Natural killer cell treated with Interleukin-12 subunit alpha and Interleukin-12 subunit beta and Interleukin-15 and Interleukin-18, amount 100 ng/mL, for 72 hours (primary cell): ENCODE measurements at places on chromosomes 2 and 18. TPM values are rescaled to one million over a fixed set of nuclear protein-coding genes. Genes with fewer than 3 reads are reported as not detected.

RIT2 gene
- total RNA-seq = not detected

SMIM21 gene
- not detected for total RNA-seq

PPP1R1C gene
- not detected for total RNA-seq

CCDC178 gene
- total RNA-seq = not detected

TSPYL6 gene
- not detected for total RNA-seq

ARMC9 gene
- 2.5 TPM for total RNA-seq

DPYSL5 gene
- not detected for total RNA-seq

TEX44 gene
- total RNA-seq = not detected

CTLA4 gene
- total RNA-seq = 54.8 TPM

CNGA3 gene
- not detected for total RNA-seq

CXCR1 gene
- total RNA-seq = 0.28 TPM

UGT1A4 gene
- not detected for total RNA-seq

DNA sequence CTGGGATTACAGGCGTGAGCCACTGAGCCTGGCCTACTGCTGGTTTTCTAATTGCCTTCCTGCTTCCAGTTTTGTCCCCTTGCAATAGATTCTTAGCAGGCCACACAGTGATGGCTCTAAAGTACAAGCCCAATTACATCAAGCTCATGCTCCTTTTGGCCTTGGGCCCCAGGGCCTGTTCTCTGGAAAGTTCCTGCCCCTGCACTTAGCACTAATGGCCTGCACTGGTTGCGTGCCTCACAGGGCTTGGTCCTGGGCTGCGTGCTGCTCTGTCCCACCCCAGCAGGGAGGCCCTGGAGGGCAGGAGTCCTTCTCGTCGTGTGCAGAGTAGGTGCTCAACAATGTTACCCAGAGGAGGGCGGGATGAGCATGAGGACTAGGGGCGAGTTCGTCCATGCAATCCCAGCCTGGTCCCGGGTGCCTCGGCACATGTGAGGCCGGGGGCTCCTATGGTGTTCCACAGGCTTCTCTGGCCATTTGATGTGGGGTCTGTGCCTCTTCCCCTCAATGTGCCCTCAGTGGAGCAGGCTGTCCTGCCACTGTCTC is 51.7 kb downstream of the PDCL3 start:
- DNase-seq = no peak
- no peaks in the 10 kb centered on the region for H3K4me1 ChIP-seq
- no peaks in the 10 kb centered on the region for H3K36me3 ChIP-seq
- H3K27me3 ChIP-seq = no peaks in the 10 kb centered on the region

- H3K4me3 ChIP-seq = no peak overlapping the region
- H3K27ac ChIP-seq = no peak overlapping the region
- DNase-seq = no peak
- H3K27me3 ChIP-seq = peaks cover 17% of the 10 kb centered on the region
- H3K4me1 ChIP-seq = no peaks in the 10 kb centered on the region
Measured at GRCh38 chr2:88955607-88956006, 264.1 kb downstream of the RPIA start.

- no peaks in the 10 kb centered on the region for H3K4me1 ChIP-seq
- no peak for DNase-seq
- H3K36me3 ChIP-seq = no peaks in the 10 kb centered on the region
- H3K27ac ChIP-seq = no peak overlapping the region
- no peaks in the 10 kb centered on the region for H3K27me3 ChIP-seq
- H3K4me3 ChIP-seq = no peak overlapping the region
Measured at GRCh38 chr18:65938592-65939372, 188.0 kb downstream of the CDH7 start.

GRCh38 chr2:235553291-235553690 is 59.4 kb downstream of the AGAP1 start:
- H3K4me3 ChIP-seq = no peak overlapping the region
- H3K4me1 ChIP-seq = no peaks in the 10 kb centered on the region
- DNase-seq = no peak
- no peaks in the 10 kb centered on the region for H3K36me3 ChIP-seq
- H3K27ac ChIP-seq = no peak overlapping the region

DNA sequence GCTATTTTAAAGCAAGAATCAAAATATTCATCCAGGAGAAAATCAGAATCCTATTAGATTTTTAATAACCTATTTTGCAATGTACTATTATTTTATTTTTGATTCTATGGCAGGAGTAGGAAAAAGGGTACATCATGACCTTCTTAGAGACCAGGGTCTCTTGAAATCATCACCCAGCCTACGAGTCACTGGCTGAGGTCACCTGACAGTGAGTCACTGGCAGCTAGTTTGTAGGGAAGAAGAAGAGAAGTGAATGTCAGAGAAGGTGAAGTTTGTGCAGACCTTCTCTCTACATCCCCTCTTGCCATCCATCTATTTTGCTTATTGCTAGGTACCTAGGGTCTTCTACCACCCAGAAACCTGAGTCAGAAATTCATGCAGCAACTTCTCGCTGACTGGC is 144.2 kb downstream of the ALK start:
- peaks cover 10% of the 10 kb centered on the region for H3K27me3 ChIP-seq
- no peak overlapping the region for H3K27ac ChIP-seq
- no peaks in the 10 kb centered on the region for H3K4me1 ChIP-seq

GRCh38 chr2:237181844-237182243 is 96.2 kb downstream of the COPS8 start:
- no peak for DNase-seq
- H3K4me1 ChIP-seq = no peaks in the 10 kb centered on the region
- no peak overlapping the region for H3K4me3 ChIP-seq

GRCh38 chr2:102235042-102235473 is 48.2 kb downstream of the IL1RL2 start:
- H3K36me3 ChIP-seq = peaks cover 6% of the 10 kb centered on the region
- peak overlapping the region; percentile 80 for H3K27ac ChIP-seq
- DNase-seq = no peak
- peaks cover 59% of the 10 kb centered on the region for H3K4me1 ChIP-seq

- H3K36me3 ChIP-seq = no peaks in the 10 kb centered on the region
- no peak overlapping the region for H3K4me3 ChIP-seq
- no peak overlapping the region for H3K27ac ChIP-seq
- DNase-seq = no peak
- peaks cover 23% of the 10 kb centered on the region for H3K27me3 ChIP-seq
Measured at GRCh38 chr2:205628422-205628821, 53.9 kb upstream of the NRP2 start.

GRCh38 chr2:201466050-201466675 is 14.6 kb downstream of the STRADB start:
- H3K4me3 ChIP-seq = no peak overlapping the region
- H3K36me3 ChIP-seq = peaks cover 26% of the 10 kb centered on the region
- no peak for DNase-seq
- no peaks in the 10 kb centered on the region for H3K27me3 ChIP-seq
- H3K4me1 ChIP-seq = no peaks in the 10 kb centered on the region
- no peak overlapping the region for H3K27ac ChIP-seq

DNA sequence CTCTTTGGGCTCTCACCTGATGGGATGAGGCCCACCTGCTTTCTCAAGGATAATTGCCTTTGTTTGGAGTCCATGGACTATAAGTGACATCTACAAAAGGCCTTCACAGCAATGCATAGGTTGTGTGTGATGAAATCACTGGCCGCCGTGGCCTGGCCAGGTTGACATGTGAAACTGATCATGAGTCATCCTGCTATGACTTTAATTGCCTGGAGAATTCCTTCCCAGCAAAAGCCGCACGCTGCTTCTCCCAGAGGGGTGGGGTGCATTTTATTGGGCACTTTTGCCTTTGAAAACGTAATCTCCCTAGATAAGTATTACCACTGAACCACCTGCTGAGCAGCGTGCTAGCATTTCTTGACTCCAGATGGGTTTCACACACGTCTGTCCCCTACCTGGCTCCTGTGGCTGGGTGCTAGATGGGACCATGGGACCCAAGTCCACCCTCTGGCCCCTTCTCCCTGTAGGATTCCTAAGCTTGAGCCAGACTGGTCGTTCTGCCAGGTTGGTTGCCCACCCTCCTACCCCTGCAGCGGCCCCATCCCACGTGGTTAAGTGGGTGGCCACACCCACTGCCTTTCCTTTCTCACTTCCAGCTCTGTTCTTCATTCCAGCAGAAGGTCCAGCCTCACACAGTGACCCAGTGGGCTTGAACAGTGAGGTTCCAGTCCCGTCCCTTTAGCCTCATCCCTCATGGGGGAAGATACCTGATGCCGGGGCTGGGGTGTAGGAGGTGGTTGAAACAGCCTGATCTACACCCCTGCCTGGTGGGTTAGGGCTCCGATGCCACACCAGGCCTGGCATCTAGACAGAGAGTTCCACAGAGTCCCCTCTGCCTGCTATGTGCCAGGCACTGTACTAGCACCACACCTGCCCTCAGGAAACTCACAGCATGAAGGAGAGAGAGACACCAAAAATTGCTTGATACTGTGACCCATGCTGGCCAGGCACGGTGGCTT is 89.6 kb downstream of the GBX2 start:
- H3K4me1 ChIP-seq = no peaks in the 10 kb centered on the region
- no peak for DNase-seq
- no peak overlapping the region for H3K4me3 ChIP-seq
- H3K27me3 ChIP-seq = no peaks in the 10 kb centered on the region
- H3K27ac ChIP-seq = no peak overlapping the region

GRCh38 chr2:120466704-120467054 is 120.7 kb downstream of the INHBB start:
- H3K27me3 ChIP-seq = no peaks in the 10 kb centered on the region
- no peaks in the 10 kb centered on the region for H3K36me3 ChIP-seq
- H3K4me3 ChIP-seq = no peak overlapping the region
- H3K27ac ChIP-seq = no peak overlapping the region

GRCh38 chr2:46229134-46230063 is 67.8 kb upstream of the EPAS1 start:
- peak overlapping the region; percentile 30 for H3K4me3 ChIP-seq
- H3K27ac ChIP-seq = peak overlapping the region; percentile 51
- peaks cover 15% of the 10 kb centered on the region for H3K27me3 ChIP-seq
- H3K4me1 ChIP-seq = peaks cover 35% of the 10 kb centered on the region

DNA sequence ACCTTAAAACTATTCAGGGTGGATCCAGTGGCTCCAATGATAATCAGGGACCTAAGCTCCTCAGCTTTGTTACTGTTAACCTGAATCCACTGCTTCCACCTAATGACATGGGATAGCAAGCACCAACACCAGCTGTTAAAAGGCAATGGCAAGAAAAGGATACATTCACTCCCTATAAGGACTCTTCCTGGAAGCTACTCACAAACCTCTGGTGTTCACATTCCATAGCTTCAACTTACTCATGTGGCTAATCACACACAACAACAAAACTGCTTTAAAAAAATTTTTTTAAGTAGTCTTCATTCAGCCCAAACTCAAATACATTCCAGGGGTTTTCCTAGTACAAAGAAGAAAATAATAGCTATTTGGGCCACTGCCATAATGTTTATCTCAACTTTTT is 24.5 kb downstream of the ROCK2 start:
- peaks cover 18% of the 10 kb centered on the region for H3K4me1 ChIP-seq
- no peak overlapping the region for H3K27ac ChIP-seq
- no peak for DNase-seq
- no peak overlapping the region for H3K4me3 ChIP-seq

- H3K4me1 ChIP-seq = peaks cover 7% of the 10 kb centered on the region
- no peak for DNase-seq
- no peak overlapping the region for H3K27ac ChIP-seq
- H3K4me3 ChIP-seq = no peak overlapping the region
- no peaks in the 10 kb centered on the region for H3K27me3 ChIP-seq
Measured at GRCh38 chr2:112601754-112602153, 17.3 kb downstream of the CHCHD5 start.

DNA sequence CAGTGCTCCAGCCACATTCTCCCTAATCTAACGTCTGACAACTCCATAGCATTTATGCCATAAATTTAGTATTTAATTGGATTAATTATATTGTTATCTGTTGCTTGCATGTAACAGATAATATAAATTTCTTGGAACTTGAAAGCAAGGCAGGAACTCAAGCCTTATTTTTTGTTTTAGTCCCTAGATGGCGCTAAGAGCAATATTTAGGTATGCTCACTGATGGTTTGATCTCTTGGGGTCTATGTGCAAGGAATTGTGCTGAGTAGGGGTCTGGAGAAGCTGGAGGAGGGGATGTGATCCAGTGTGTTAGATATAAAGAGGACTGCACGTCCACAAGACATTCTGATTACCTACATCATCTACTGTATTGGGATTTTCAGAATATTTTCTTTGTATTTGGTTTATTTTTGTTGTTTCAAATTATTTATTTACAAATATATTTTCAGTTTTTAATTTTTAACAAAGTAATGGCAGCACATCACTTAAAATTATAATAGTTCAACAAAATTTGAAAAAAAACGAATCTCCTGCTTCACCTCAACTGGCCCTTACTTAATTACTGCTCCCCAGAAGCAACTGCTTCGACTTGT is 32.8 kb downstream of the KATNAL2 start:
- H3K4me3 ChIP-seq = no peak overlapping the region
- H3K4me1 ChIP-seq = peaks cover 5% of the 10 kb centered on the region
- no peak for DNase-seq
- no peak overlapping the region for H3K27ac ChIP-seq
- peaks cover 7% of the 10 kb centered on the region for H3K27me3 ChIP-seq

GRCh38 chr2:182404092-182404491 is 22.7 kb downstream of the PDE1A start:
- no peak overlapping the region for H3K27ac ChIP-seq
- H3K4me1 ChIP-seq = no peaks in the 10 kb centered on the region
- H3K36me3 ChIP-seq = no peaks in the 10 kb centered on the region
- no peaks in the 10 kb centered on the region for H3K27me3 ChIP-seq
- no peak overlapping the region for H3K4me3 ChIP-seq
- no peak for DNase-seq

DNA sequence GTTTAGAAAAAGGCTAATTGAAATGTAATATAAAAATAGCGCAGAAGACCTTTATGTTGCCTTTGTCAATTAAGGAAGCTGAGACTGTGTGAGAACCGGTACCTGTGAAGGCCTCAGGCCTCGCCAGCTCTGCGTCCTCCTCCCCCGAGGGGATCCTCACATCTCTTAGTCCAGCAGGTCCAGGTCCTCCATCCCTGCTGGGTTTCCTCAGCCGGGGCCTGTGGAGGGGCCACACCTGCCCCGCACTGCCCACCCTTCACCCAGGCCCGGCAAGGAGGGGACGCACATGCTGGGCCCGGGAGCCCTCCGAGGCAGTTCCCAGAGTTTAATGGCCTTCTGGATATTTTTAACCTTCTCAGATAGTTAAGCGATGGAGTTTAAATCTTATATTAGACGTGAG is 3.5 kb downstream of the KCNG2 start:
- peaks cover 19% of the 10 kb centered on the region for H3K27me3 ChIP-seq
- no peak overlapping the region for H3K27ac ChIP-seq
- DNase-seq = no peak
- H3K36me3 ChIP-seq = peaks cover 7% of the 10 kb centered on the region

GRCh38 chr18:13427354-13427753 is 208.8 kb downstream of the LDLRAD4 start:
- no peaks in the 10 kb centered on the region for H3K4me1 ChIP-seq
- no peak overlapping the region for H3K27ac ChIP-seq
- H3K4me3 ChIP-seq = no peak overlapping the region
- peaks cover 7% of the 10 kb centered on the region for H3K27me3 ChIP-seq
- no peaks in the 10 kb centered on the region for H3K36me3 ChIP-seq

DNA sequence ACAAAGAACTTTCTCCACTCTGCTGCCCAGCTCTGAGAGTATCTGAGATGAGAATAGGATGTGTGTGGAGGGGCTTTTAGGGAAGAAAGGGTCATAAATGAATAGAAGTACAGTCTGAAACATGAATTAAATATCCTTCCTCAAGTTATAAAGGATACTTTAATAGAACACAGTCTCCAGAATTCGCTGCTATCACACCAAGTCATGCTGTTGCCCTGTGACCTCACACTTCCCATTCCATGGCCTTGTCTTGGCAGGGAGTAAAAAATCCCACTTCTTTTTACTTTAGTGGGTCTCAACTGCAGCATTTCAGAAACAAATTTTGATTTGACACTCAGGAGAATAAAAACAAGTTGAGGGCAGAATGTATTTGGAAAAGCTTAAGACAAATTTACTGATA is 3.8 kb upstream of the RPE start:
- H3K4me1 ChIP-seq = peaks cover 8% of the 10 kb centered on the region
- no peak overlapping the region for H3K27ac ChIP-seq
- H3K27me3 ChIP-seq = no peaks in the 10 kb centered on the region
- no peak for DNase-seq
- H3K4me3 ChIP-seq = no peak overlapping the region
